ENCODE measurements at places on chromosomes 16 and 17. TPM values are rescaled to one million over a fixed set of nuclear protein-coding genes. Genes with fewer than 3 reads are reported as not detected.
A peak's percentile ranks its signal among the peaks of the same experiment; 100 is the strongest.

DNA sequence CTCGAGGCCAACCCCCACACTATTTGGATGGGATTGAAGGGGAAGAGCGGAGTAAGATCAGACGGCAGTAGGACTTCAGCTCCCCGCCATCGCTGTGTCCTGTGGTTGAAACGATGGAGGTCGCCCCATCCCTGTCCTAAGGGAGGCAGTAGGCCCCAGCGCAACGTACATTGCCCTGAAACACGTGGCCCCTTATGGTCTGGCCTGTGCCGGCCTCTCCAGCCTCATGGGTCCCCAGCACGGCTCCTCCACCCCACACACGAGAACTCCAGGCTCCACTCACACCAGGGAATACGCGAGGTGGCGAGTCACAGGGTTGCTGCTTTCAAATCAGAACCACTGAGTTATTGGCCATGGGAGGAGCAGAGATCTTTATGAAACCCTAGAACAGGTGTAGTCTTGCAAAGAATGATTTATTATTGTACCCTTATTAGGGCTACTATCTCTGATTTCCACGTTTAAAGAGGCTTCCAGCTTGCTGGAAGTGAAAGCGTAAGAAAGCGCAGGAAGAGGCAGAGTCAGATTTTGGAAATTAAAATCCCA, 669 bp upstream of the DCTPP1 start:
- no peak for DNase-seq

DHRS7C gene
- not detected for total RNA-seq

DNA sequence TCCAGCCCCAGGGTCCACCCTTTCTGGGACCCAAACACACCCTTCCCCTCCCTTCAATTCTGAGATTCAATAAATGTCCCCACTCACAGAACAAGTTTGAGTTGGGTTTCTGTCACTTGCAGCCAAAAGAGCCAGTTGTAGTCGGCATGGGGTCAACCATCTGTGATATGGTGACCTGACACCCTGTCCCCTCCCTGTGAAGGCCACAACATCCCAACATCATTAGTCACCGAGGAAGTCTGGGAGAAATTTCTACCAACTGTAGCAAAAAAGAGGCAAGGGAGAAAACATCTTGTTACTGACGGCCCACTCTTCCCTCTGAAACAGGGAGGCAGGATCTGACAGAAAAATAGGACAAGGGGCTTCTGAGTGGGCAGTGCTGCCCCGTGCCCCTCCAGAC, 638 bp upstream of the LYZL6 start:
- DNase-seq, result no peak

DNA sequence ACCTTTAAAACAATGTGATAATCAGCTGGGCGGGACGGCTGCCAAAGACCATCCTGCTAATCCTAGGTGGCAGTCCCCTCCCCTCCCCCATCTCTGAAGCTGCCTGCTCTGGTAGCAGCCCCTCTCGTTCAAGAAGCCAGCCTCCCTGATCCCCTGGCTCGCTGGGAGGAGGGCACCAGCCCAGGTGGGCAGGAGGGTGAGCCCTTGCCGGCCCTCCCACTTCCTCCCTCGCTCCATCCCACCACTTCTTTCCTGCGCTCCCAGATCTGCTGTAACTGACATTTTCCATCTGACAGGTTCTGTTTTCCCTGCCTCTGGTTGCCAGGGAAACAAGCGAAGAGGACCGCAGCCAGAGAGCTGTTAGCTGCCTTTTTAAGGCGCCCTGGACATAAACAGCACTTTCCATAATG, 155.7 kb upstream of the TNRC6C start:
- peak; percentile 44 for DNase-seq

LRRC37A gene
- 1.0 TPM for total RNA-seq

GRCh38 chr17:19570544-19571062, 36.9 kb downstream of the SLC47A1 start:
- DNase-seq, result no peak

DNA sequence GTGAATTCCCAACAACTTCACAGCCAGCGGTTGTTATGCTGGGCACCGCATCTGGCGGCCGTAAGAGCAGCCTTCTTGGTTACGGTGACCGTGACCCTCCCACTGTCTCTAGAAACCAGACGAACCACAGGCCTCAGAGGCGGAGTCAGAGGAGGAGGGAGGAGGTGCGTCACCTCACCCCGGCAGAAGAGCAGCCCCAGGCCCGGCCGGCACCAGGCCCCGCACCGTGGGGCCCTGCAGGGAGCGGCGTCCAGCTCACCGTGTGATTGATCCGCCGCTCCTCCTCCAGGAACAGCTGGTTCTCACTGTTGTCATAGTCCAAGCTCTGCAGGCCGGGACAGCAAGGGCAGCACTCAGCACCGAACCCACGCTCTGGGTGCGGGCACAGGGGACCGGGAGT, 13.7 kb downstream of the CLCN7 start:
- DNase-seq, result no peak

PDE6G gene
- not detected for total RNA-seq

DNA sequence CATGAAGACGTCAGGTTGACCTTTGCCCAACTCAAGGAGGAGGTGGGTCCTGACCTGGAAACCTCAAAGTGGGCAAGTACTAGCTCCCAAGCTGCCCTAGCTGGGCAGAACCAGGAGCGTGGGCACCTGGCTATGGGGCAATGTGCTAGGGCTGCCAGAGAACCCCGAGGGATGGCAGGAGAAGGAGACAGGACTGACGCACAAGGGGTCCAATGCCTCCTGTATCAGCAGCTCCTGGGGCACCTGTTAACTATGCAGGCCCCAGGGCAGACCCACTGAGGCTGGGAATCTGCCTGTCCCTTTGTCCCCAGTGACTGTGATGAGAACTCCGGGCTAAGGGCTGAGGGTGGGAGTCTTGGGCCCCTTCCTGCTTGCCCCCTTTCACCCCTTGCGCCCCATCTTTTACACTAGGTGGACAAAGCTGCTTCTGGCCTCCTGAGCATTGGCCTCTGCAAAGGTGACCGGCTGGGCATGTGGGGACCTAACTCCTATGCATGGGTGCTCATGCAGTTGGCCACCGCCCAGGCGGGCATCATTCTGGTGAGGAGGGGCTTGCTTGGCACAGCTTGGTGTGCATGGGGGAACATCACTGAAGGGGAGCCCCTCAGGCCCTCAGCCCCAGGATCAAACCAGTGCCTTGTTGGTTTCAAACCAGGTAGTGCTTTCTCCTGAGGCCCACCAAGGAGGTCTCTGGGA, 7.7 kb downstream of the CHAD start:
- no peak for DNase-seq

DNA sequence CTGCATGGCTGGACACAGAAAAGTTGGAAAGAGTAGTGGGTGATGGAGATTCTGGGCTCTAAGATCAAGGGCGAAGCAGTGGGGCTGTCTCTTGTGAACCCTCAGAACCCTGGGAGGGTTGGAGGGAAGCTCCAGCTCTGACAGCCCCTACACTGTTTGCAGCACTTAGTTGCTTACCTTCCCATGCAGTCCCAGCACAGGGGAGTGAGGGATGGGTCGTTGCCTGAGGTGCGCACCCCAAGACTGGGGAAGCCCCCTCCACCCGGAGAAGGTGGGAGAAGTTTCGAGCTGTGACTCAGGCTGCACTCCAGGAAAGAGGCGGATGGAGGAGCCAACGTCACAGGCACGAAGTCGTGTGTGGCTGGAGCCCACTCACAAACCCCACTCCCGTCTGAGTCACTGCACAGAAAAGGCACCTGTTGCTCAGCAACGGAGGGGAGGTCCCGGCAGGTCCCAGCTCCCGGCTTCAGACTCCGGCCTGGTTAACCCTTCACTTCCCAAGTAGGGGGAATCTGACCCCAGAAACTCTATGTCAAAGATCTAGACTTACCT, 60.1 kb downstream of the AIPL1 start:
- DNase-seq, result peak; percentile 90

GRCh38 chr16:3819746-3820724, 60.5 kb downstream of the CREBBP start:
- DNase-seq, result peak; percentile 97

DNA sequence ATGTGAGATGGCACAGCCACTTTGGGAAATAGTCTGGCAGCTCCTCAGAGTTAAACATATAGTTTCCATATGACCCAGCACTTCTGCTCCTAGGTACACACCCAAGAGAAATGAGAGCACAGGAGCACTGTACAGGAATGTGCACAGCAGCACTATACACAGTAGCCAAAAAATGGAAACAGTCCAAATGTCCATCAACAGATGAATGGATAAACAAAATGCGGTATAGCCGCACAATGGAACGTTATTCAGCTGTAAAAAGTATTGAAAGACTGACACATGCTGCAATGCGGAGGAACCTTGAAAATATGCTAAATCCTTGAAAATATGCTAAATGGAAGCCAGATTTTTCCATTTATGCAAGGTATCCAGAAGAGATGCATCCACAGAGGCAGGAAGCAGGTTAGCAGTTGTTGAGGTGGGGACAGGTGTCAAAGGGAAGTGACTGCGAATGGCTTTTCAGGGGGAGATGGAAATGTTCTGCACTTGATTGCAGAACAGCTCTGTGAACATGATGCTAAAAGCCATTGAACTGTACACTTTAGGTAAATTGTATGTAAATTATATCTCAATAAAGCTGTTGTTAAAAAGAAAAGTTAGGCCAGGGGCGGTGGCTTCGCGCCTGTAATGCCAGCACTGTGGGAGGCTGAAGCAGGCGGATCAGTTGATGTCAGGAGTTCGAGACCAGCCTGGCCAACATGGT, 80.7 kb downstream of the MPRIP start:
- no peak for DNase-seq

DNA sequence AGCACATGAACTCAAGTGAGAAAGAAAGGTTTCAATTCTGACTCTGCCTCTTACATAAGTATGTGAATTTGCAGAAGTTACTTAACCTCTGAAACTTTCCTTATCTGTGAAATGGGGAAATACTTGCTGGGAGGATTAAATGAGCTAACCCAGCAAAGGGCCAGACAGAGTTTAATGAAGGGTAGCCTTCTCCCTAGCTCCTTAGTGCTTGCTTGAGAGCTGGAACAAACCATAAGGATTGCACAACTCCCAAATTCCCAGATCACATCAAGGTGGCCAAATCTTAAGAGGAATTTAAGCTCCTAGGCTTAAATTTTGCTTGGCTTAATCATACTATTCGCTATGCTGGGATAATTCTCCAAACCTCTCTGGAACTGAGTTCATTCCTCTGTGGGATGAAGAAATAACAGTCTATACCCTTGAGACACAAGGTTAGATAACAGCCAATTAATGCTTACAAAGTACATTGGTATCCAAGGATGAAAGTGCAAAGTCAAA, 11.8 kb upstream of the WSB1 start:
- peak; percentile 36 for DNase-seq

DNA sequence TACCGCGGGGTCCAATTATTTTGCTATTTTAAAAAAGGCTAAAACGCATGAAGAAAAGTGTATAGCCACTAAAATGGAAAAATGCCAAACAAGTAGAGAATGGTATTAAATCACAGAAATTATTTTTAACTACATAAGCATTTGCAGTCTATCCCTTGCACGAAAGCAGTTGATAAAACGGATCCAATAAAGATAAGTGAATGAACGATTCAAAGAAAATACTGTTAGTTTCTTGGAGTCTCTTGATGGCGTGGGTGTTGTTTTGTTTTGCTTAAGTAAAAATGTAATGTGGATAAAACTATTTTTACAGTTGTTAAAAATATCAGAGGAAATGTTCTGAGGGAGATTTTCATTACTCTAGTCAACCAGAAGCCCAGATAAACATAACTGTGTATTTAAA, 9.3 kb downstream of the HS3ST3A1 start:
- DNase-seq, result no peak

BANP gene
- total RNA-seq, result 28.0 TPM

CEMP1 gene
- total RNA-seq, result not detected

- DNase-seq, result no peak
Measured at GRCh38 chr16:68481636-68482035, 33.3 kb upstream of the SMPD3 start.

DNA sequence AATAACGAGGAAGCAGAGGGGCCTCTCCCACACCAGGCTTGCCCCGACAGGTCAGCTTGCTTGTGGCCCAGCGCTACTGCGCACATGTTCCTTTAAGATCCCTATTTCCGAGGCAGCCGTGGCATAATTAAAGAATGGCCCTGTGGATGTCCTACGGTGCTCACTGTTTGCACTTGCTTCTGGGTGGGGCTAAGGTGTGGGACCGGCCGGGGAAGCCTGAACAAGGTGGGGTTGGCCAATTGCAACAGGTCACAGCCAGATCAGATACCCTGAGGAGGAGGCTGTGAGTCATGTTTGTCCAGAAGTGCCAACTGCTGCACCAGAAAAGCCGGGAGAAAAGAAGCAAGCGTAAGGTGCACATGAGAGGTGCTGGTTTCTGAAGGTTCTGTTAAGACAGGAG, 158.5 kb upstream of the CACNG5 start:
- DNase-seq, result peak; percentile 25

DNA sequence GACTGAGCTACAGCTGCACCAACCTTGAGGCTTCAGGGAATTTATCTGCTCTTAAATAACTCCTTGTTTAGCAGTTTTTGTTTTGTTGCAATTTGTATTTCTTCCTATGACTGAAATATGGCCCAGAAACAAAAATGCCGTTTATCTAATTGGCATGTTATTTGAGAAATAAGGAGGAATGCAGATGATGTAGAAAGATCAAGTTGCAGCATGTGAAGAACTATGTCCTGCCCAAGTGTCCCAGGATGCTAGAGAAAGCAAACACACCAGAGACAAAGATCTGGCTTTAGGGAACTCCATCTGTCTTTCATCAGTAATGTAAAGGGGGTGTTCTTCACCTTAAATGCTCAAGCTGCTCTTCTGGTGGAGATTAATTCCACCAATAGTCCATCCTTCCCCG, 29.7 kb downstream of the USP31 start:
- peak; percentile 58 for DNase-seq

- DNase-seq, result no peak
Measured at GRCh38 chr17:80468781-80469493, 7.5 kb downstream of the NPTX1 start.

Data from fibroblast of lung (primary cell).